ENCODE measurements at places on chromosomes 4 and X.
A peak's percentile ranks its signal among the peaks of the same experiment; 100 is the strongest.

- no peak for DNase-seq
Observed at GRCh38 chr4:102246416-102246815, 98.9 kb downstream of the SLC39A8 start.

GRCh38 chr4:111556141-111556781, 589.0 kb upstream of the FAM241A start:
- DNase-seq = no peak

- no peak for DNase-seq
Observed at GRCh38 chr4:121049072-121049599, 23.2 kb downstream of the NDNF start.

DNA sequence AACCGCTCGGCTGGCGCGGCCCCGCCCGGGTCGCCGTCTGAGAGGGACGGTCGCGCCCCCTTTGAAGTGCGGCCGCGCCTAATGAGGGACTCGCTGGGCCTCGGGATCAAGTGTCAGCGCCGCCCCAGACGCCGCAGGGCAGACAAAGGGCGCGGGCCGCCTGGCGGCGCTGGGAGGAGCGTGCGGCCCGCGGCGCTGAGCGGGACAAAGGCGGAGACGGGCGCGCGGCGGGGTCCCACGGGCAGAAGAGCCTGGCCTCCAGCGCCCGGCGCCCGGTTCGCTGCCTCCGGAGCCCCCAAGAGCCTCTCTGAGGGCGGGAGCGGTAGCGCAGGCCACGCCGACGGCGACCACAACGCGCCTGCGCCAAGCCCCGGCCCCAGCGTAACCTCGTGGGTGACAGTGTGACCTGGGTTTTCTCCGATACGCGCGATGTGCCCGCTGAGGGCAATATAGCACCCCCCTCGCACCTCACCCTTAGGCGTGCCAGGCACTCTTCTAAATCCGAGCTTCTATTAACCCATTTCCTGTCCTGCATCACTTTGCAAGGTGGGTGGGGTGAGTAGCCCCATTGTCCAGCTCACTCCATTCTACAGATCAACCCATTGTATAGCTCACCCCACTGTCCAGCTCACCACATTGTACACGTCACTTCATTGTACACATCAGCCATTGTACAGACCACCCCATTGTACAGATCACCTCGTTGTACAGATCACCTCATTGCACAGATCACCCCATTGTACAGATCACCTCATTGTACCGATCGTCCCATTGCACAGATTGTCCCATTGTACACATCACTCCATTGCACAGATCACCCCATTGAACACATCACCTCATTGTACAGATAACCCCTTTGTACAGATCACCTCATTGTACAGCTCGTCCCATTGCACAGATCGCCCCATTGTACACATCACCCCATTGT, 33.7 kb upstream of the STX18 start:
- peak; percentile 51 for DNase-seq

GRCh38 chr4:150067859-150068258, 10.4 kb upstream of the DCLK2 start:
- no peak for DNase-seq

- DNase-seq = no peak
Observed at GRCh38 chr4:174056959-174057358, 226.5 kb downstream of the FBXO8 start.

- DNase-seq = no peak
Observed at GRCh38 chrX:140440876-140441275, 64.0 kb downstream of the SOX3 start.

GRCh38 chr4:70833675-70834074, 6.0 kb downstream of the GRSF1 start:
- no peak for DNase-seq

DNA sequence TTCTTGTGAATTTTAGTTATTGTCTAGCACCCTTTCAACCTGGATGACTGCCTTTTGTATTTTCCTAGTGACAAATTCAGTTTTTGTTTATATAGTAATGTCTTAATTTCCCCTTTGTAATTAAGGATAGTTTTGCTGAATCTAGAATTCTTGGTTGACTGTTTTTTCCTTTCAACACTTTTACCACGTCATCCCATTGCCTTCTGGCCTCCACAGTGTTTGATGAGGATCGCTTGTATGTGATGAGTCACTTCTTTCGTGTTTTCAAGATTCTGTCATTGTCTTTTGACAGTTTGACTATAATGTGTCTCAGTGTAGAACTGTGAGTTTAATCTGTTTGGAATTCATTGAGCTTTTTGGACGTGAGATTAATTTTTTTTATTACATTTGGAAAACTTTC, 30.1 kb downstream of the KDM6A start:
- DNase-seq = no peak

- DNase-seq = no peak
Observed at GRCh38 chr4:171588051-171588545, 225.1 kb upstream of the GALNTL6 start.

- no peak for DNase-seq
Observed at GRCh38 chr4:24594887-24595286, 10.5 kb upstream of the DHX15 start.

GRCh38 chrX:9848718-9849479, 62.7 kb downstream of the SHROOM2 start:
- DNase-seq = no peak

DNA sequence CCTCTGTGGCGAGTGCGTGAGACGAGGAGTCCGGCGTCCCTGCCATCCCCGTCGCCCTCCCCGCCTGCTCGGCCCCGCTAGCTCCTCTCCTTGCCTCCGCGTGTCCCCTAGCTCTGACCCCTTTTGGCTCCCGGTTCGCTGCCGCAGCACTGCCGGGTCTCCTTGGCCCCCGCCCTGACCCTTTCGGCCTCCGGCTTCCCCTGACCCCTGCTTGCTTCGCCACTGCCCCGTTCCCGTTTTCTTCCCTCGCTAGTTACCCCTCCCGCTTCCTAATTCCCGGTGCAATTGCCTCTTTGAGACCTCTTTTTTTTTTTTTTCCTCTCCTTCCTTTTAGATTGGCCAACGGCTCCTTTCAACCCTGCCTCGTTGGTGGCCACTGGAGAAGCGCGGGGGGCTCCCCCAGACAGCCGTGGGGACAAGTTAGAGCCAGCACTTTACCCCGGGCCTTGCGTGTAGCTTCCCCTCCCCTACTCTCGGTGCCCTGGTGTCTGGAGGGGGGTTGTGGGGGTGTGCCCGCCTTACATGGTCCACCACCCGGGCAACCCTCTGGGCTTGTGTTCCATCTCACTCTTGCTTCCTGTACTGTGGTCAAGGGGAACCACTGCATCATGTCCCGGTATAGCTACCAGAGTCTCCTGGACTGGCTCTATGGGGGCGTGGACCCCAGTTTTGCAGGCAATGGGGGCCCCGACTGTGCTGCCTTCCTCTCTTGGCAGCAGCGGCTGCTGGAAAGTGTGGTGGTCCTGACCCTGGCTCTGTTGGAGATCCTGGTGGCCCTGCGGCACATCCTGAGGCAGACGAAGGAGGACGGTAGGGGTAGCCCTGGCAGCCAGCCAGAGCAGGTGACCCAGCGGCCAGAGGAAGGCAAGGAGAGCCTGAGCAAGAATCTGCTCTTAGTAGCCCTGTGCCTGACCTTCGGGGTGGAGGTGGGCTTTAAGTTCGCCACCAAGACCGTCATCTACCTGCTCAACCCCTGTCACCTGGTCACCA, 548 bp downstream of the TMEM164 start:
- no peak for DNase-seq

DNA sequence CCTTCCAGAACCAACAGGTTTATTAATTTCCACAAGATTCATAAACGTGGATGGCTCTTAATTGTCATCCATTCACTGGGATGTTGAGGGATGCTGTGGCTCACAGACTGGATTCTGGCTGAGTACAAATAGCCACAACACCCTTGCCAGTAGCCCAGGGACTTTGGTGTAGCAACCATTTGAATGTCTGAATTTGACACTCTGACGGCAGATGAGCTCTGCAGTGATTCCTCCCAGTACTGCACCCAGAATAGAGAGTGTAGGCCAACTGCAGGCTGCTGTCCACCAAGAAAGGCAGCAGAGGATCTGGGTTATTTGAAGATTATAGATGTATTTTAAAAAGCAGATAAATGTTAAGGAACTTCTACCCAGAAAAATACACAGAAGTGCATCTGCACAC, 15.6 kb upstream of the MAMLD1 start:
- no peak for DNase-seq

GRCh38 chr4:174262624-174263444, 20.6 kb downstream of the FBXO8 start:
- DNase-seq = no peak
